ENCODE measurements at places on chromosomes 13 and 19.

DNA sequence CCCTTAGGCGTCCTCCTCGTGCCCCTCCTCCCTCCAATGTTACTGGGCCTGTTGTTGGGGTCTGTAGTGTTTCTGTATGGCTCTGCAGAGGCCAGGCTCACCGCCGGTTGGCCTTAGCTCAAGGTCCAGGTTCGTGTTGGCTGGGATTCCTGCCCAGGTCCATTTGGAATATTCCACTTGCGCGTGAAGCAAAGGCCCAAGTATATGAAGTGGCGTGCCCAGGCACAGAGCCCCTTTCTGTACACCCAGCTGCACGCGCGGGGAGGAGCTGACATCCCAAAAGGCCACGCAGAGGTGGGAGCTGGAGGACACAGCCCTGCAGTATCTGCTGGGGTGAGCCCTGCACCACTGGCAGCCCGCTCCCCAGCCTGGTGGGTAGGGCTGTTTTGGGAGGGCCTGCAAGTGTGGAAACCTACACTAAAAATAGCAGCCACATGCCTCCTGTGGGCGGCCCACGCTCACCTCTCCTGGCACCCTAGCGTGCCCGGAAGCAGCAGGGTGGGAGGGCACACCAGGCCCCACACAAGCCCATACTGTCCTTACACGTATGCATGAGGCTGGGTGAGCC is 30.2 kb downstream of the CRTC1 start:
- DNase-seq, result no peak

DNA sequence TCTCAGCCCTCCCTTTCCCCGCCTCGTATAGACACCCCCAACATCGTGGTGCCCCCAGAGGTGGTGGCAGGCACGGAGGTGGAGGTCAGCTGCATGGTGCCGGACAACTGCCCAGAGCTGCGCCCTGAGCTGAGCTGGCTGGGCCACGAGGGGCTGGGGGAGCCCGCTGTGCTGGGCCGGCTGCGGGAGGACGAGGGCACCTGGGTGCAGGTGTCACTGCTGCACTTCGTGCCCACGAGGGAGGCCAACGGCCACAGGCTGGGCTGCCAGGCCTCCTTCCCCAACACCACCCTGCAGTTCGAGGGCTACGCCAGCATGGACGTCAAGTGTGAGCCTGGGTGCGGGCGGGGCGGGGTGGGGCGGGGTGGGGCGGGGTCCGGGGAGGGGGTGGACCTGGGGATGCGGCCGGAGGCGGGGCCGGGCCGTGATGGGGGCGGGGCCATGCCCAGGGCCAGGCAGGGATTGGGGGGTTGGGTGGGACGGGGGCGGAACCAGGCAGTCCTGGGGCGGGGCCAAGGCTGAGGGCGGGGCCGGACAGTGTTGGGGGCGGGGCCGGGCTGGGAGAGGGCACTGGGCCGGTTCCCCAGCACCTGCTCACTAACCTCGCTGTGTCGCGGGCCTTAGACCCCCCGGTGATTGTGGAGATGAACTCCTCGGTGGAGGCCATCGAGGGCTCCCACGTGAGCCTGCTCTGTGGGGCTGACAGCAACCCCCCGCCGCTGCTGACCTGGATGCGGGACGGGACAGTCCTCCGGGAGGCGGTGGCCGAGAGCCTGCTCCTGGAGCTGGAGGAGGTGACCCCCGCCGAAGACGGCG is 7.8 kb downstream of the MAG start:
- no peak for DNase-seq

DNA sequence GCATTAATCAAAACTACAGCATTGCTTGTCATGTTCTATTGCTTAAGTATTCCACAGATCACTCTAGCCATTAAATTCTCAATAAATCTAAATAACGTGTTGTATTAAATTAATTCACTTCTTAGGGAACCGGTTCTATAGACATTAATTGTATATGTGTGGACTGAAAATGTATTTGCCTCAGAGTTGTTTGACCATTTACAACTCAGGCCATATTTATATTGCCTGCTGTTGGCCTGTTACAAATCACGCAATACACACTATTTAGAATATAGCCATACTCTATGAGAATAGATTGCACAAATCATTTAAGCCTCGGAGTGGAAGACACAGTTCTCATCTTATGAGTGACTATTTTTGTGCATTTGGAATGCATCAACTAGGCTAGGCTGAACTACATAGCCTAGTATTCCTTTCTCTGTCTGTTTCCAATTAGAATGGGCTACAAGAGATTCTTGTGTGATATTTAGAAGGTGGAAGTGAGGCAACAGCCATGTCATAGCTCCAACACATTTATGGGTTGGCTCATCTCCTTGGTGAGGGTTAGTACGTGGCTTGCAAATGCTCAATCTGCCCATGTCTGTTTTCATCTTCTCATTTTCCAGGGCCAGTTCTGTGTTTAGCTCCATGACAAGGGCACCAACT is 1116.1 kb downstream of the PCDH9 start:
- no peak for DNase-seq

DNA sequence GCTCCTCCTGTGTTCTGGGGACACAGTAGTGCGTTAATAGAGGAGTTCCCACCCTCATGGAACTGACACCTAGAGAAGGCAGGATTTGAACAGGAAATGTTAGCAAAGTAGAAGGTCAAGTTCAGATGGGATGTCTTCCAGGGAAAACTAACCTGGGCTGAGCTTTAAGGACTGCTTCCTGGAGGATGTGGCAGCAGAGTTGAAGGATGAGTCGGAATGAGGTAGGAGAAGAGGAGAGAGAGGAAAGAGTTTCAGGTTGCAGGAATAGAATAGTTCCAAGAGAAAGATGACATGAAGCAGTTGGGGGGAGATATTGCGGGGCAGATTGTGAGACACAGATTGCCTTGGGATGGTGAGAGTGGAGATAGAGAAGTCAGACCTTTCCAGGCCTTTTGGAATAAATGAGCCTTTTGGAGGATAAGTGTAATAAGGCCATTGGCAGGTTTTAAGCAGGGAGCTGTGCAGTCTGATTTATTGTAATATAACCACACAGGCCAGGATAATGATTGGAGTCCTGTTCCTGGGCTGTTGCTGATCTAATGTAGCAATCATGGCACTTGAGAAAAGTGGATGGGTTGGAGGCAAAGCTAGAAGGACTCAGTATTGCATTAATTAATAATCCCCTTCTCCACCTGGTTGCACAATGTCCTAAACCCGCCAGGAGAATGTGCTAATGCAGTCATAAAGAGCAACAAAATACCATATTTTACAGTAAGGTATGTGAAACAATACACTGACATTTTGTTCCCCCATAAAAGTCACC is 205.4 kb downstream of the SHISA2 start:
- no peak for DNase-seq

DNA sequence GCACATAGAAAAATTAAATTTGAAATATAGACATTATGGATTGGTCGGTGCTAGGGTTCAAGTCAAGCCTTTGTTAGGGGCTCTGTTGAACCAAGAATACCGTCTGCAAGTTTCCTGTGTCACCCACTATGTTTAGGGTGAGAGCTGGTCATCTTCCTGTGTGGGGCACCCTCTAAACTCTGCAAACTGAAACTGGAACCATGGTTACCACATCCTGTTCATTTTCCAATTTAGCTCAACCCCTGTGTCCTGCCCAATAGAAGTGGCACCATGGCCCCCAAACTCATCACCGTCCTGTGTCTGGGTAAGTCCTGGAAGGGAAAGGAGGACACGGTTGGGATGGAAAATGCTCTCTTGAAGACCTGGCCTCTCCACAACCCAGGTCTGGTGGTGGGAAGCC is 29.9 kb downstream of the LAIR2 start:
- no peak for DNase-seq

DNA sequence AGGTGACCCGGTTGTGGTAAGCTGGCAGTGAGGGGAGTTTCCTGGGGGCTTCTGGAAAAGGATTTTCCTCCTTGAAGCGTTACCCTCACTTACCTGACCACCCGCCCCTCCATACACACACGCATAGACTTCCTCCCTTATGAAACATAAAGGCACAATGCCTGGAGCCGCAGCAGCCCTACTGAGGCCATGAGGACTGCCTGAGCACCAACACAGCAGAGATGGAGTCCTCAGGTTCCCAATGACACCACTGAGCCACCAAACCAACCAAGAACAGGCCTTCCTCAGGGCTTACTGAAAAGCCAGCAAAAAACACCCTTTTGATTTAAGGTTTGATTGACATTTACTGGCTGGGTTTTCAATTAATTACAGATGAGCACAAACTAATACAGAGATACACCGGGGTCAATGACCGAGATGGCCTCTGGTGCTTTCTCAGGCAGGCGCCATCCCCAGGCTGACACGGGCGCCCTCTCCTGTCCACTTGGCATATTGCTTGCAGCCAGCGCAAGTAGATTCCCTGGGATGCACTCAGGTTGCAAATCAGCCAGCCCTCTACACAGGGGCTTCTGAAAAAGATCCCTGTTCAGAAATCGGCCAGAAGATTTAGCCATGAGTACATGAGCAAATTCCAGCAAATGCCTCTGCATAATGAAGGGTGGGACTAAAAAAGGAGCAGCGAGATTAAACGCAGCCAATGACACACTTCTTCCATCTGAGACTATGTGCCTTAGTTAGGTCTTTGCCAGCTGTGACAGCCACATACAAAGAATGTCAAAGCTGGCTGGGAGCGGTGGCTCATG is 14.8 kb downstream of the OPA3 start:
- DNase-seq, result no peak

DNA sequence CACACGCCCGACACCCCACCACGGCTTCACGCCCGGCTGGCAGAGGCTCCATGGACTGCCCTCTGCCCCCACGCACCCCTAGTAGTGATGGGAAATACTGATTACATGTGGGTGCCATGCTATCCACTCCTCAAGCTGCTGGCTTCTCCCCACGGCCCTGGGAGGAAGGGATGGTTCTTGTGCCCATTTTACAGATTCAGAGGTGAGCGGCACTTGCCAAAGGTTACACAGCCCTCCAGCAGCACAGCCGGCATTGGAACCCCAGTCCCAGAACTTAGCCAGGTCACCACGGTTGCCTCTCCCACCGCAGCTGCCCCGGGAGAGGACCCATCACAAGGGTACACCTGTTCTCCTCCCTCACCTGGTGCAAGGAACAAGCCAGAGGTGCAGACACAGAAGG is 13.2 kb downstream of the LRRC4B start:
- no peak for DNase-seq

DNA sequence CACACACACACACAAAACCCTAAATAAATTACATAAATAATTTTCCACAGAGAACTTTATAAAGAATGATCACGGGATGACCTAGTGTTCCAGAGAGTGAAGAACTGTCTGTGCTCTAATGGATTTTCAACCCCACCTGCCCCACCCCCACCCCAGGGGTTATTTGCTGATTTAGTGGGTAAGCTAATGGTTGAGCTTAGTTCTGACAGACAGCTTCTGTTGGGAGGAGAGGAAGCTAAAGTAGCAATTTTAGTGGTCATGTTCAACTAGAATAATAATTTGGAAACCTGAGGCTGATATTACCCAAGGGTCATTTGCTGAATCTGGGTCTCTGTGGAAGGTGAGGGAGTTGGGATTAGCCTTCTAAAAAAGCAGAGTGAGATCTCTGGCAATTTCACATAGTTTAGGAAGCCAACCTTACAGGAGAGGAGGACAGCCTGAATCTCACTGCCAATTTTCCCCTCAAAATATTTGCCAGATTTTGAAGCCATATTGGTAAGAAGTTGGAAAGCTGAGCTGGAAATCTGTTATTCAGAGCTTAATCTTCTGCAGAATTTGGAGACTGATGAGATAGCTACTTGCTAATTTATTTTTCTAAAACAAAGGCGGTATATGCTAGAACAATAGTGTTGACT is 68.7 kb downstream of the POSTN start:
- DNase-seq, result no peak

- DNase-seq, result no peak
Measured at GRCh38 chr13:67410645-67411044, 180.5 kb upstream of the PCDH9 start.

DNA sequence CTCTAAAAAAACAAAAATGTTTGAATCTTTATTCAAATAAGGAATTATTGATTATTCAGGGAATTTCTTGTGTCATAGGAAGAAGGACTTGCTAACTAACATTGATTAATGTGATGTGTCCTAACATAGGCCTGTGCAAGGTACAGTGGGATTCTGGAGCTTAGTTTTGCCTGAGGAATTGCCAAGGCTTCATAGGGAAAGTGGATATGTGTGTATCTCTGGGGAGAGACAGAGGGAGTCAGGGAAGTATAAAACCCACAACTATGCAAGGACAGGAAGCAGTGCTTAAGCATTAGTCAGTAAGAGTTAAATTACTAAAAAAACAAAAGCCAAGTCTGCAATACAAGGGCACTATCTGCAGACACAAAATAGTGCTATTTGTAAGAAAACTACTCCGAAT is 59.6 kb downstream of the WDFY2 start:
- no peak for DNase-seq

GRCh38 chr13:39892721-39893685 is 237.5 kb downstream of the COG6 start:
- DNase-seq, result no peak

- no peak for DNase-seq
Measured at GRCh38 chr13:42064259-42064658, 15.8 kb downstream of the DGKH start.

DNA sequence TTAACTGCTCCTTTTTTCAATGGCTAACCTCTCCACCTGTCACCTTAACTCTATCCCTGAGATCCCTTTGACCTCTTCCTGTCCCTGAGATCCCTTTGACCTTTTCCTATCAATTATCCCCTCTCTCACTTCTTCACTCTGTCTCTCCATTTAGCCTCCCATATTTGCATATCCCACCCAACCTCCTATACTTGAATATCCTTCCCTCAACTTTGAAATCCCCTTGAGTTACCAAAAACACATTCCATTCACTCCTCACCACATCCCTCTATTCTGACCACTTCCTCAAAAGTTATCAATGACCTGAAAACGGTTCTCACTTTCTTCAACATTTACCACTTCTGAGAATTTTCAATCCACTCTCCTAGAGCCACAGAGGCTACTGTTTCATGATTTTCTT is 3.0 kb downstream of the MYCBP2 start:
- no peak for DNase-seq

DNA sequence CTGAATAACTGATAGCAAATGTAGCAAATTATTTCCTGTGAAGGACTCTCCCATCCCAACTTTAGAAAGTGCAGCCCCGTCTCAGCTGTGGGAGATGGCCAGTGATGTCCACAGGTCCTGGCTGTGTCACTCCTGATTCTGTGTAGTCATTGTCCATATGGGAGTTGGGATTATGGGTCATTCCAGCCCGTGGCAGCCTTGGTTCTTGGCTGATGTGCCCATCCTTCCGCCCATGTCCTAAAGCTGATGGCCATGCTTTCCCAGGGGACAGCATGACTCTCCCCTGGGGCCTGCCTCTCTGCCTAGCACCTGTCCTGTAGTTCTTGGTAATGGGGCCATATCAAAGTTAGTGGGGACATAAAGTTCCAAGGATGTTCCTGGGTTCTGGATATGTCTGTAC is 43.9 kb upstream of the C1QTNF9 start:
- DNase-seq, result no peak
